ENCODE measurements at places on chromosomes 6 and 20.

DNA sequence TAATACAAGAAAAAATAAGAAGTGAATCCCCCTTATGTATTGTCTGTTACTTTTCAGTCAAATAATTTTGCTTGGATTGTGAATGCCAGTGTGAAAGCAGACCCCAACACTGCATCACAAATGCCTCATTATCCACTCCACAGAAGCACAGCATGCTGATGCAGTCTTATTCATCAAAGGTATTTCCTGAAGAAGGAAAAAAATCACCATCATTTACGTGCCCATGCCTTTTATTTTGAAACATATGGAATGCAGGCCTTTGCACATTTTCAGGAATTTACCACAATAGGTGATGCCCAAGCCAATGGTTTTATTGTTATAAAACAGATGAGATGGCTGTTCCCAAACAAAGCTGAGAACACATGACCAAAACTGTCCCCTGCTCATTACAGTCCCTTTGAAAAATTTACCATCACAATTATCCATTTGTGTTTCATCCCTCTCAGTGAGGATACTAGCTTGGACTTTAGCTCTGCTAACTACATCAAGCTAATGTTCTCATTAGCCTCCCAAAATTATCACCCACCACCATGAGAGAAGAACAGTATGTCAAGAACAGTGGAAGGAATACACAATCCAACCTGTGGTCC is 180.6 kb upstream of the HTR1E start:
- DNase-seq: no peak

DNA sequence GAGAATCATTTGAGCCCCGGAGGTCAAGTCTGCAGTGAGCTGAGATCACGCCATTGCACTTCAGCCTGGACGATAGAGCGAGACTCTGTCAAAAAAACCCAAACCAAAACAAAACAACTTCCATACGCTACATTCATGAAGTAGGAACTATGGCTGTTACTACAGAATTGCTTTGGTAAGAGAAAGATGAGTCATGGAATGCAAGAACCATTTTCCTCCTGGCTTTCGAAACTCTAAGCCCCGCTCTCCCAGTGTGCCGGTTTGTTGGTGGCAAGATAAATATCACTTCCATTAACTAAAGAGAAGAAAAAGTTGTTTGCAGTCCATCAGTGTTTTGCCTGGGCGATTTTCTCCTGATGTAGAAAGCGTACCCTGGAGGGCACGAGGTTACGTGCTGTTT is 61.3 kb downstream of the ZDHHC14 start:
- no peak for DNase-seq

DNA sequence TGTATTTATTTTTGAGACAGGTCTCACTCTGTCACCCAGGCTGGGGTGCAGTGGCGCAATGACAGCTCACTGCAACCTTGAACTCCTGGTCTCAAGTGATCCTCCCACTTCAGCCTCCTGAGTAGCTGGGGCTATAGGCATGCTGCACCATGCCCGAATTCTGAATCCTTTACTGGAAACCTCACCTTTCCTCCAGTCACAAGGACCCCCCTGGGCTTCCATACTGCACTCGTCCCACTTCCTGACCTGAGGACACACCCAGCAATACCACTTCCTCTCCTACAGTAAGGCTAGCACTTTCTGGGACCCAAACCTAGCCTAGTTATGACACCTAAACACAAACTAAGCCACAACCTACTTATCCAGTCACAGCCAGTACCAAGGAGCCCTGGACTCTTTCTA is 68.2 kb downstream of the FAM217A start:
- no peak for DNase-seq

- DNase-seq: no peak
Observed at GRCh38 chr6:81831274-81831673, 78.8 kb upstream of the TENT5A start.

GRCh38 chr6:85452441-85452881 is 2.6 kb downstream of the NT5E start:
- no peak for DNase-seq

DNA sequence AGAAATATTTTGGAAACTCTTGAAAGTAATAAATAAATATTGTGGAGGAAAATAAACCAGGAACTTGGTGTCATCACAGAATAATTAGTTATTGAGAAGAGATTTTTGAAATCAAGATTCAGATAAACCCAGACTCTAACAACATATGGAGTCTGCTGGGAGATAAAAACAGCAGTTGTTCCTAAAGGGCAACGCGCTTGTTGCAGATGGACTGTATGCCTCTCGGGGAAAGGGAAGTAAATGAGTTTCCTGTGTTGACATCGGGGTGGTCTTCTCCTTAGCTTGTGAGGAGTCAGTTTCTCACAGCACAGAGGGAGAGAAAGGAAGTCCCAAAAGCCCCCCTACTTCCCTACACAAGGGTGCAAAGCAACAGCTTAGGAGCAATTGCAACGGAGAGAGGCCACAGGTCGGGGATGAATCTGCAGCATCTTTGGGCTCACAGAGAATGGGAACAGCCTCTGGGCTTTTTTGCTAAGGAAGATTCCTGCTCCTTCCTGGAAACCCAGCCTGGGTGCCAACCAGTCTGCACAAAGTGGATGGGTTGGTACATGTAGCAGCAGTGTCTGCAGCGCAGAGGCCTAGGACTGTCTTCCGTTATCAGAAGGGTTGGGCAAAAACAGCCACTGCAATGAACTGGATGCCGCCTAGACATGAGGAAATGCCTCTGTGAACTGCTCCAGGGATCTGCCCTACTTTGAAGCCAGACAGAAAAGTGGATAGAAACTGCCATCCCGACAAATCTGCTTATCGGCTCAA is 603.0 kb upstream of the NRSN1 start:
- no peak for DNase-seq

DNA sequence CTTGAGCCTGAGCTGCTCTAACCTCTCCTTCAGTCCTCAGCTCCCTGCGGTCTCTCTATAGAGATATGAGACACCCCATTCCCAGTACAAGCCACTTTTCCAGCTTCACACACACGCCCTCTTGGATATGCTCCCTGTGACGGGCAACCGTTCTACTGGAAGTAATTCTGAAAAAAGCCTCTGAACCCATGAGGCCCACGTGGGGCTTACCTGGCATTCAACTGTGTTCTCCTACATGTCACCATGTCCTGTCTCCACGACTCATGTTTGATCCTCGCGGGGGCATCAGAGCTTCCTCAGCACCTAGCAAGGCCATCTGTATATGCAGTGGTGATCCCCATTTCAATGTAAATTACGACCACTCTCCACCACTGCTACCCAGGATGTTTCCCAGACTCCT is 69.2 kb upstream of the DUSP22 start:
- DNase-seq: no peak

- DNase-seq: no peak
Observed at GRCh38 chr6:47043286-47043685, 1.2 kb upstream of the ADGRF1 start.

- peak; percentile 65 for DNase-seq
Observed at GRCh38 chr20:21235484-21236445, 67.4 kb upstream of the XRN2 start.

GRCh38 chr6:154606860-154607259 is 96.4 kb upstream of the CNKSR3 start:
- no peak for DNase-seq

DNA sequence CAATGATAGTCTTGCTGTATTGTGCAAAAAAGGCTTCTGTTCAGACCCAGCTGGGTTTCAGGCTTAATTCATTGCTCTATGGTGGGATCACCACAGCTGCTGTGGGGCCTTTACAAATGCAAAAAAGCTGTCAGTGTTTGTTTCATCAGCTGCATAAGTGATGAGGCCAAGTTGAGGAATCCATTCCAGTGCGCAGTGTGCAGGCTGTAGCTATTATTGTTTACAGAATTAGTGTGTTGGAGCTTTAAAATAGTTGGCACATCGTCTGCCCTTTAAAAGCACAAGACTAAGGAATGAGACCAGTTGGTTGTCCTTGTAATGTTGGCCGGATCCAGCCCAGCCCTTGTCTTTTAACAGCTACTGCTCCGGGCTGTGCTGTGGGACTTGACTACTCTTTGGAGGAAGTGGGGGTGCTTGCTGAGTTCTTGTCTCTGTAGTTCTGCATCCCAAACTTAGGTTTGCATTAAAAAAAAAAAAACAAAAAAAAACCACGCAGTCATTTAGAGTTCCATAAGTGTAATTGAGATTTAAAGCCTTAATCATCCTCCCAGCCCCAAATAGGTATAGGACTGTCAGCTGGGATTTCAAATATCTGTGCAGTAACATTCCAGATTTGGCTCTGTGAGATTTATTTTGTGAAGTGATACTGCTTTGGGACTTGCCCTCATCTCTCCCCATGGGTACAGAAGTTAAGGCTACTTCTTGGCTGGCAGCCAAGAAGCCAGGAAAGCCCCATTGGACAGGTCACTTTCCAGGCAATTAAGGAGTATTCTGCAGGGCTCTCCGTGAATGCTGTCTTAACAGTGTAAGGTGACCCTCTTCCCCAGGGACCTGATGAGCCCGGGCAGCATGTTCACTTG is 19.3 kb downstream of the JARID2 start:
- no peak for DNase-seq

DNA sequence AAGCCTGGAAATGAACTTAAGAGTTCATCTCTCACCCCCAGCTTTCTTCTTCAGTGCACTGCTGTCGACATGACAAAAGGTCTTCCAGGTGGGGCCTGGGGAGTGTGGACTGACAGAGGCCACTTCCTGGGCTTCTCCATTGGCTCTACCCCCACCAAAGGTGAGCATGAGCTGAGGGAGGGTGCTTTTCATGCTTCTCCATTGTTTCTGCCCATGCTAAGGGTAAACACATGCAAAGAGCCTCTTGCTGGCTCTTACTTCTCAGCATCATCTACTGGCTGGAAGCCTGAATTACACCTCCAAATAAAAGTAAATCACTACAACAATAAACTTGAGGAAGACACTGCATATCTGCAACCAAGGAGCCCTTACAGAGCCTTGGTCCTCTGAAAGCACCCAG is 227.2 kb downstream of the EPM2A start:
- no peak for DNase-seq

- no peak for DNase-seq
Observed at GRCh38 chr6:30319146-30319835, 7.4 kb upstream of the TRIM39 start.

GRCh38 chr6:122567034-122567433 is 43.2 kb upstream of the PKIB start:
- DNase-seq: no peak
